ENCODE measurements at places on chromosomes 2 and 18.

DNA sequence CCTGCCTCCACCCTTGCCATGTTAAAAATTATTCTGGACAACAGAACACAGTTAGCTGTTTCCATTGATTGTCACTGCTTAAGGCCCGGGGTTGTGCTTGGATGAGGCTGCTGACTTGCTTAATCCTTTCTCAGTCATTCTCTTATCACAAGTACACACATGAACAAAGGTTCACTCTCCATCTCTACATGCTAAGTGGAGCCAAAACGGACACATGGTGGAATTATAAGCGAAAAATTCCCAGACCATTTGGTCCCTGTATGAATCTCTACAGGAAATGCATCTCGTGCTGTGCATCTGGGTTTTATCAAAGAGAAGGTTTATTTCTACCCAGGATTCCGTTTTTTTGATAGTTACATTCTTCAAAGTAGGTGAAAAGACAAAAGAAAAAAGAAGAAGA, 177.5 kb upstream of the ETAA1 start:
- no peak for DNase-seq

DNA sequence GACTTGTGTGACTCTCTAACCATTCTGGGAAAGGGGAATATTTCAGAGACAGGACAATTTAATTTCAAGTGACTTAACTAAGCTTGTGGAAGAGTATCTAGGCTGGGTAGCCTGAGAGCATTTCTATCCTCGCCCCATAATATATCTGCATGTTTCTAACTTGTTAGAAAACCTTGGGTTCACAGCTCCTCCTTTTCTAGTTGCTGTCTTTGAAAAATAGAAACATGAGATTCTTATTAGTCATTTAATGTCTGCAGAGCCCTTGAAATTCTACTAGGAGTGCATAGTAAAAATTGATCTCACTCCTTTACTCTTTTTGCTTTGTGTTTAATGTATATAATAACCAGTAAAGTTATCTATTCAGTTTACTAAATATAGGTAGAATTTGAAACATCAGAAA, 22.4 kb downstream of the CTLA4 start:
- no peak for DNase-seq

GRCh38 chr2:207692206-207693065, 19.0 kb upstream of the CCNYL1 start:
- DNase-seq, result peak; percentile 20

- DNase-seq, result no peak
These were observed 308.9 kb downstream of the RND3 start for GRCh38 chr2:150178591-150178990.

DNA sequence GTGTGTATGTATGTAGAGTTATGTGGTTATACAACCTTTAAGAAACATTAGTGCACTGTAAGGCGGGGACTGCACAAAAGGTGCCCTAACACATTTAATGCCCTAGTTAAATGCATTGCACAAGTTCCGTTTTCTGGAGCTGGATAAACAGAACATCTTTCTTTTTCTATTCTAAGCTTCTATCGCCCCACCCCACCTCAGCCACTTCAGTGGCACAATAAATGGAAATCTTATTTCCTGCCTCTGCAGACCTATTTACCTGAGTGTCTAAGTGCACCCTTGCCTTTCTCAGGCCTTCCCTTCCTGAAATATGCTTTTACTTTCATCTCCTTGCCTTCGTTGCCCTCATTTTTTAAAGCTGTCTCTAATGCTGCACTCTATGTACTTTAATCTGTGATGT, 123.5 kb downstream of the TANC1 start:
- DNase-seq, result no peak

GRCh38 chr2:46039543-46040303, 257.5 kb upstream of the EPAS1 start:
- DNase-seq, result no peak

- DNase-seq, result peak; percentile 95
These were observed 683.5 kb downstream of the TMEM182 start for GRCh38 chr2:103445347-103445746.

DNA sequence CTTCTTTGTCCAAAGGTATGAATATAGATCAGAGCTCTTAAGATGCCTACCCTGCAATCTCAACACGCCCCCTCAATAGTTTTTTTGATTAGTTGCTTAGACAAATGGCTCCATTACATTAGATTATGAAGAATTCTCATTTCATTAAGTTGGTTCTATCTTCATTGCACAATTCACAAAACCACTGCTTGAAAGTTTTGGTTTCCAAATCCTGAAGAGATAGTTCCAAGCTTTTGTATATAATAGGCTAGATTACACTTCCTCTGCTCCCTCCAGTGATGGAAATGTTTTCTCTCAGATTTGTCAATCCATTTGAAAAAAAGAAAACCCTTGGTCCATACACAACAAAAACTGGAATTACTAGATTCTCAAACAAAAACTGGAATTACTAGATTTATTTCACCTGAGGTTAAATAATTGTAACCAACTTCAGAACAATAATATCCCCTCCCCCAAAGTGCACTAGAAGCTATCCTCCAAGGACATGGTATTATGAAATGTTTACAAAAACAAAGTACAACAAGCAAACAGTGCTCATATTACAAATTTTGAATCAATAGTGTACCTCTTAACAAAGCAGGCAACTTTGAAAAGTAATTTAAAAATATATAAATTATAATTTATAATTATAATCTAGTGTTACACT, 6.8 kb upstream of the TLK1 start:
- no peak for DNase-seq

GRCh38 chr18:78514910-78515670, 464.5 kb upstream of the SALL3 start:
- DNase-seq, result no peak

GRCh38 chr2:74532222-74532621, 2.5 kb downstream of the HTRA2 start:
- DNase-seq, result peak; percentile 26

DNA sequence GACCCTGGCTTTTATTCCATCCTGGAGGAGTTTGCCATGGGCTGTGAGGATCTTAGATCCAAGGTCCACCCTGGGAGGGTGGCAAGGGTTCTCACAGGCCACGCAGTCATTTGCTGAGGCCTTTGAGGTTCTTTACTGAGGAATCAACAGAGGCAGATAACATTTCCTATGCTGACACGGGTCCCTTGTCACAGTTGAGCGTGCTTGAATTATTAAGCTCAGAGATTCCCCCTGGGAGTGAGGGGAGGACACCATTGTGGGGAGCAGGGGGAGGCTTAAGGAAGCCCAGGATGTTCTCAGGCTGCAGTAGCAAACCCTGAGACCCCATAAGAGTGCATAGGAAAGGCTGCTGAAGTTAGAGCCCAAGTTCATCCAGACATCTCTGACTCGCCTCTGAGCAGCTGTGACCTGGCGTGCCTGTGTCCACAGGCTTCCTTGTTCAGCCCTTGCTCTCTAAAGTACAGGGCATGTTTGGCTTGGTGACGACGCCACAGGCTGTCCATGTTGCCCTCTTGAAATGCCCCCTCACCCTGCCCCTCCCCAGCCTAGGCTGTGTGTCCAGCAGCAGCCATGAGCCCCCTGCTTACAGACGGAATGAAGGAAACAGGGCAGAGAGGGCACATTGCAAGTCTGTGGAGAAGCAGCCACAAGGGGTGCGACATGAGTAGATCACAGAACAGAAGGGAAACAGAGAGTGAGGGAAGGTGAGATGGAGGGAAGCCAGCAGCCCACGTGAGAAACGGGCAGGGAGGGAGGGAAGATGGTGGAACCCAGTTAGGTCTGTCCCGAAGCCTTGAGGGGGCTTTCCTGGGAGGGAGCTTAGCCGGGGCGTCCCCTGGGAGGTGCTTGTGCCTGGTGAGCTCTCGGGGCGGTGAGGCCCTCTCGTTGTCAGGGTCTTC, 34.0 kb downstream of the NAPG start:
- peak; percentile 51 for DNase-seq

- no peak for DNase-seq
These were observed 101.1 kb downstream of the TRABD2A start for GRCh38 chr2:84779781-84780180.

DNA sequence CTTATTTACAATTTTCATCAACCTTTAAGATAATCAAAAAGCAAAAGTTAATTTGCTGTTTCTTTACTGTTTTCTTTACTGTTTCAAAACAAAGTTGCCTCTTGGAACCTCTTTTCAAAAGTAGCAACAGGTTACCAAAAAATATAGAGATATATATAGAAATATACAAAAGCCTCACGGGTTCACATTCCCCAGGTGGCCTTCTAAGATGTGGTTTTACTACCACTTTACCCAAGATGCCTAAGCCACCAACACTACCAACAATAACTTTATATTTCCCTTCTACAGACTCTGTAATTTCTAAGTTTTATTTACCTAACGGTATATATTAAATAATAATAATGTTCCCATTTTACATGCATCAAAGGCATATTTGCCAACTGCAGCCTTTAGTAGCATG, 4.9 kb downstream of the CYB5A start:
- DNase-seq, result no peak

- no peak for DNase-seq
These were observed 18.5 kb upstream of the STEAP3 start for GRCh38 chr2:119205001-119205706.

DNA sequence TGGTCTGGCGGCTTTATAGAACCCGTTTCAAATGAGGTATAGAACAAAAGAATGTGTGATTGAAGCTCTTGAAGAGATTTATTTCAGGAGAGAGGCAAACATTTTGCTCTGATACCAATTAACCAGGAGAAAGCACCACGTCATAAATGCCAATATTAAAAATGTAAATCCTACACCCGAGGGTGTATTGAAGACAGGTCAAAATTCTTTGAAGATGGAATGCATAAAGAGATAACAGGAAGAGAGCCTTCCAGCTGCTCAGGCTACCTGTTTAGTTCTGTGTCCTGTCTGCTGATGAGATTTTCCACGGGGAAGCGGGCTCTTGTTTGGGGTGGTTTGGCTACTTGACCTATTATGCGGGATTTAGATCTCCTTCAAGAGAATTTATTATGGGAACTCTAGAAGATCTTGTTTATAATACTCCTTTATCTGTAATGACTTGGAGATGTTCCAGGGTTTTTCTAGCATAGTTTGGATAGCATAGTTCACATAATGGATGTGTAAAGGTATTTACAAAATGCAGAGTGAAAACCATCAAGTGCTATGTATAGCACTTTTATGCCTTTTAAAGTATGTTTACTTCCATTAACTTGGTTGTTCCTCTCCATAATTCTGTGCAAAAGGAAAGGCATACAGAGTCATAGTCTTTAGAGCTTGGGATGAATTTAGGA, 204.5 kb upstream of the SPRED2 start:
- DNase-seq, result no peak

DNA sequence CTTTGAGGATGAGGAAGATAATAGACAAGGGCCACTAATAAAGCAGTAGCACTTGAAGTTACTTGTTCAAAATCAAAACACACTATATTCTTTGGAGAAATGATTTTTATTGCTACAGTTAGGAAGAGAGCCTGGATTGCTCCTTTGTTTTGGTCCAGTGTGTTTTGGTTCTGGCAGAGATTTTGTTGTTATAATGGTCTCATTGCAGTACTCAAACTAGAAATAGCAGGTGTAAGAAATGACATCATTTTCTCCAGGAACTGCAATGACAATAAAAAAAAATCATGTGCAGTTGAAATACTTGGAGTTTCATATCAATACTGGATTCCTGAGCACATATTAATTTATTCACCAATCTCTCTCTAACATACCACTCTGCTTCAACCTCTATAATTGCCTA, 490.3 kb downstream of the CCDC85A start:
- DNase-seq, result no peak

DNA sequence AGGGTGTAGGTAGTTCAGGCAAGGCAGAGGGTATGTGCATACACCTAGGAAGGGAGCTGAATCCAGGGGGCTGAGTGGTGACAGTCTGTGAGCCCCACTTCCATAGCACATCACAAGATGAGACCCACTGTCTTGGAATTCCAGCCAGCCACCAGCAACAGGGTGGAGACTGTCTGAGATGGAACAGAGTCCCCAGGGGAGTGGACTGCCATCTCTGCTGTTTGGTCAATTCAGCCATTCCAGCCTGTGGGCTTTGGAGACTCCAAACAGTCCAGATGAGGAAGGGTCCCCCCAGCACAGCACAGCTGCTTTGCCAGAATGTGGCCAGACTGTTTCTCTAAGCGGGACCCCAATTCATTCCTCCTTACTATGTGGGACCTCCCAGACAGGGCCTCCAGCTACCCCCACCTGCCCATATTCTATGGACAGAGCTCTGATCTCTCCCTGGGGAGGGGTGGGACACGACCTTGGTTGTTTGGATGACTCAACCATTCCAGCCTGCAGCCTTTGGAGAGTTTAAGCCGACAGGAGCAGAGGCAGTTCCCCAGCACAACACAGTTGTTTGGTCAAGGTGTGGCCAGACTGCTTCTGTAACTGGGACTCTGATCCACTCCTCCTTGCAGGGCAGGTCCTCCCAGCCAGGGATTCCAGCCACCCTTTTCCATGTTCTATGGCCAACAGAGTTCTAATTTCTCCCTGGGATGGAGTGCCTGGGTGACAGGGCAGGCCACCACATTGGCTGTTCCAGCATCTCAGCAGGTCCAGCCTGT, 178.0 kb downstream of the RND3 start:
- DNase-seq, result no peak

GRCh38 chr18:28204154-28204553, 27.2 kb upstream of the CDH2 start:
- DNase-seq, result no peak

GRCh38 chr18:22409445-22409844, 8.3 kb downstream of the CTAGE1 start:
- no peak for DNase-seq

DNA sequence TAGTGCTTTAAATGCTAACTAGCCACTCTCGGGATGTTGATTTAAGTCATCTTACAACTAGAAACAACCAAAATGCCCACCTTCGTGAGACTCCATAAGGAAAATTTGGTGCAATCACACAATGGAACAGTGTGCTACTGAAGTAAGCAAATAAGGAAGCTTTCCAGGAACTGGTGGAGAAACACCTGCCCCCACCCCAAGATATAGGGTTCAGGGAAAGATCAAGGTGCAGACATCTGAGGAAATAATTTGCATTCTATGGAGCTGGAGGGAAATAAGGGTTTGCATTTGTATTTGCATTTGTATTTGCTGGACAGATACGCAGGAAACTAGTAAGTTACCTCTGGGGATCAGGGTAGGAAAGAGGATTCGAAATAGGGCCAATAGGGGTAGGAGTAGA, 90.9 kb downstream of the ACAA2 start:
- DNase-seq, result no peak

DNA sequence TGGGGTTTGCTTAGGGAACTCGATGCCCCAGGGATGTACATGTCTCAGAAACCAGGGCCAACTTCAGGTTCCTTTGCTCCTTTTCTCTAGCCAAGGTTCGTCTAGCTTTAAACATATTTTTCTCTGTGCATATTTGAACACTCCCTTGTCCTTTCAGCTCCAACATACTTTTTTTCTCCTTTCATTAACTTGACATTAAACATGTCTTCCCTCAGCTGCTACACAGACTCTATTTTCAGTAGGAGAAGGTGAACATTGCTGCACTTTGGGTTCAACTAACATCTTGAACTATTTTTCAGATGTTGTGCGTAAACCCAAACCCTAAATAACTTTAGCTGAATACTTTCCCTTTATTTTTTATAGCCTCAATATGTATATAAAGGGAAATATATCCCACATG, 212.9 kb downstream of the MTX2 start:
- DNase-seq, result no peak

GRCh38 chr2:67604360-67604759, 207.2 kb downstream of the ETAA1 start:
- DNase-seq, result no peak

All from NCI-H345 (cell line).